ENCODE measurements at places on chromosomes 1 and 21.

- DNase-seq: no peak
These were observed 228.2 kb downstream of the DNM3 start for GRCh38 chr1:172069534-172069933.

DNA sequence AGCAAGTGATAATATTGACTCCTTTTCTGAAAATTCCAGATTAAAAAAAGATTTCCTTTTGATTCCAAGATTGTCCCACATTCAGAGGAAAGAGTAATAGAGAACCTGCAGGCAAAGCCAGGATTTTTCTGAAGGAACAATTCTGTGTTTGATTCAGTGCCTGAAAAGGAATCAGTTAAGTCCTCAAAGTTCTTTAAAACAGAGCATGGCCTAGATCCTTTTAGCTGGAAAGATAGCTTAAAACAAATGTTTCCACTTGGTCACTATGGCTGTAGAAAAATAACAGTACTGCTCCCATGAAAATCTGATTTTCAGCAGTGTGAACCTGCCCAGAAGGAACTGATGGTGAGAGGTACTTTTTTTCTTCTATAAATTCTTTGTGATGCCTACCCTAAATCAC lies 41.8 kb downstream of the HS2ST1 start:
- no peak for DNase-seq

GRCh38 chr1:20578062-20578461 lies 10.8 kb upstream of the CDA start:
- DNase-seq: no peak

GRCh38 chr1:178684542-178685000 lies 40.5 kb upstream of the RALGPS2 start:
- DNase-seq: no peak

DNA sequence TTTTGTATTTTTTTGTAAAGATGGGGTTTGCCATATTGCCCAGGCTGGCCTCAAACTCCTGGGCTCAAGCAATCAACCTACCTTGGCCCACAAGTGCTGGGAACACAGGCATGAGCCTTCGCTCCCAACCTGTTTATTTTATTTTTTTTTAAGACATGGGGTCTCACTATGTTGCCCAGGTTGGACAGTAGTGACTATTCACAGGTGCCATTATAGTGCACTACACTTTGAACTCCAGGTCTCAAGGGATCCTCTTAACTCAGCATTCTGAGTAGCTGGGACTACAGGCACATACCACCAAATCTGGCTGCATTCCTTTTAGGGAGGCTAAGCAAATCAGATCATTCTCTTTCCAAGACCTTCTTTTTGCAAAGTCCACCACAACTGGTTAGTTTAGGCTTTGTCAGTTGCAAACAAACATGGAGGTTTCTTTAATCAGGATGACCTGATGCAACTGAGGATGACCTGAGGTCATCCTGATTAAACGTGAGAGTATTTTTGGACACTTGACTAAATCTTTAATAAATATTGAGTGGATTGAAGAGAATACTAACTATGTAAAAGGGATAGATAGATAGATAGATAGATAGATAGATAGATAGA lies 30.0 kb upstream of the RALGPS2 start:
- DNase-seq: no peak

DNA sequence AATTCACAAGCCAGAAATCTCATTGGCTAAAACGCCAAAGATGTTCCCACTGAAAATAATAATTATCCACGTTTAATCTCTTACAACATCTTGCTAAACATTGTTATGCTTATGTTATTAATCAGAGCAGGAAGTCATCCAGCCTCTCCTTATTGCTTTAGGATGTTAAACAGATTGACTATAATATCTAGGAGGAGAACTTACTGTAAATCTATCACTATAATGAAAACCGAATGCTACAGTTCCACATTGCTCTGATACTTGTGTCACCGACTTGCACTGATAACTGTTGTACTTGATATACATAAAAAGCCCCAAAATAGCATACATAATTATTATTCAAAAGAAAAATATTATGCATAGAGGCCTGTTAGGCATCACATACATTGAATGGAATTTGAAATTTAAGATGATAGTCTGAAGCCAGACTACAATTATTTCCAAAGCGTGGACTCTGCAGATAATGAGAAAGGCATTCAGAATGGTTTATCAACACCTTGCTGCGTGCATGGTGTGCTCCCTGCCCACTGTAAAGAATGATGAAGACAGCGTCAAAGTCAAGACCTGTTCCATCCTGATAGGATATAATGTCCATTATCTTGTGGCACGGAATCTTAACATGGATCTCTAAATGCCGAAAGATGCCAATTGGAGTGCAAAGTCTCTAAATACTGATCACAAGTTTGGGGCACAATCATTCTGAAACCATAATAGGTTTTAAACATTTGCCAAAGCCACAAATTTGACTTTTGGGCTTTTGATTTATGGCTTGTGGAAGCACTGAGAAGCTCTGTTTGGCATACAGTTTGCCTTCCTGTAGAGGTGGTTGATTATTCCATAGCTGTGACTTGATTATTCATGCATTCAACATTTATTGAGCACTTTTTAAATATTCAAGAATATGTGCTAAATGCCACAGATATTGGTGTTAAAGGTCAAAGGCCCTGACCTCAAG lies 71.3 kb downstream of the CRB1 start:
- no peak for DNase-seq

Data from activated CD4-positive, alpha-beta T cell treated with anti-CD3 and anti-CD28 coated beads, Interleukin-2, amount 50 U/mL, for 4 hours (primary cell).